ENCODE measurements at places on chromosomes 6 and 20. TPM values are rescaled to one million over a fixed set of nuclear protein-coding genes. Genes with fewer than 3 reads are reported as not detected.

CGA gene
- total RNA-seq: not detected

ARMC2 gene
- 3.0 TPM for total RNA-seq

FUT9 gene
- total RNA-seq: not detected

RAET1E gene
- 3.2 TPM for total RNA-seq

RRAGD gene
- 4.4 TPM for total RNA-seq

PSORS1C1 gene
- 5.7 TPM for total RNA-seq

TRIM39 gene
- total RNA-seq: 8.8 TPM

PTGIS gene
- total RNA-seq: 0.05 TPM

FNDC11 gene
- 0.11 TPM for total RNA-seq

SLC26A8 gene
- total RNA-seq: not detected

Measured in A549 treated with DMSO at 1 μM for 4 hours (cell line).